ENCODE measurements at places on chromosomes 6 and 20.
A peak's percentile ranks its signal among the peaks of the same experiment; 100 is the strongest.

DNA sequence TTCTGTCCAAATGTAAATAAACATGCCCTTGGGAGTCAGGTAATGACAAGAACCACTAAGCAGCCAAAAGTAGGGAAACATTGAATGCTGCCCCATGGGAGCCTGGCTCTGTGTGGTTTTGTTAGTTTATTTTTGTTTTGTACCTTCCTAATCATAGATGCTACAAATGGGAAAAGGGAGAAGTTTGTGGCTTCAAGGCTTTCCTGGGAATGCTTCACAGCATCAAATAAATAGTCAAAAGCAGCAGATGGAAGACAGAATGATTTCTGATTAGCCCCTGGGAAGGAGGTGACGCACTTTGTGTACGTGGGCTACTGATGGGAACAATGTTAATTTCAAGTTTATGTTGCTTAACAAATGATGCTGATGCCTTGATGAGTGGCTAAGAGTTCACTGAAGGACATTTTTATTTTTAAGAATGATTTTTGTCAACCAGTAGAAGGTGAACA is 532.7 kb downstream of the BCKDHB start:
- no peak for DNase-seq

DNA sequence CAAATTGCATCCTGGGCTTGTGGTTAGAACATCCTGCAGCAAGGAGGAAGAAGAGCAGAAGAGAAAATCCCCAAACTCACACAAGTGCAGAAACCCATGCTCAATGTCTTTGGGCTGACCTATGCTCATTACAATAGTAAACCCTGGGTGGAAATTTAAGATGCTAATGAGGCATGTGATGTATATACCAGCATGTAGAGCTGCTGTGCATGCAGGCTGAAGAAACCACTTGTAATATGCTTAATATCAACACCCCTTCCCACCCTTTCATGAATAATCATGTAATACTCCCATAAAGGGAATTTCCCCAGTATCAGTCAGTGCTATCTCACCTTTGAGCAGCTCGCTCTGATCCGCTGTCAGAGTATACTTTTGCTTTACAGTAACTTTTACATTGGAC is 90.0 kb upstream of the GRIK2 start:
- no peak for DNase-seq

DNA sequence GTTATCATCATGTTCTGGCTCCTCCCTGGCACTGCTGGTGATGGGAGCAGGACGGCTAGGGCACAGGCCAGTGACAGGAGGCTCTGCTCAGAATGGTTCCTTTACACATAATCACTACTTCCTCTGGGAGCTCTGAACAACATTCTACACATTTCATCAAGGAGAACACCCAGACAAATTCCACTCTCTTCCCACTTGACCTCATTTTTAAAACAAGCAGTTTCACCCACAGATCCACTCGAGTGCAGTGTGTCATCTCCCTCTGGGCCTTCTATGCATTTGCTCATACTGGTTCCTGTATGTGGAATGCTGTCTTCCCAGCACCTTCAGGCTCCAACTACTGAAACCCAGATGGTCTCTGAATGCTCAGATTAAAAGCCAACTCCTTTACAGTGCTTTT is 84.8 kb downstream of the ELOVL5 start:
- no peak for DNase-seq

DNA sequence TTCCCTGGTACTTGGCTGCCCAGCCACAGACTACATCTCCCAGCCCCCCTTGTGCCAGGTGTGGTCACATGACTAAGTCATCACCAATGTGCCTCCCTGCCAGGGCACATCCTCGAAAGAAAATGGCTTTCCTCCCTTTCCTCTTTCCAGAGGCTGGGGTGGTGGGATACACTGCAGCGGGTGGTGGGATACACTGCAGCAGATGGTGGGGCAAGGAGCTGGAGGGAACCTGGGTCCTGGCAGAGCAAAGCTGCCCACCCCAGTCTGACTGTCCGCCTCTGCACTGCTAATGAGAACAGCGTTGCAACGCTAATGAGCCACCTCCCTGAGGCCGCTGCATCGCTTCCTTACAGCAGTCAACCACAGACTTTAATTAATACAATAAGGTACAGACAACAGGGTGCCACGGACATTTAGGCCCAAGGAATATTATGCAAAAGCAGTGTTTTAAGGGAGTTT is 125.3 kb downstream of the PREX1 start:
- no peak for DNase-seq

DNA sequence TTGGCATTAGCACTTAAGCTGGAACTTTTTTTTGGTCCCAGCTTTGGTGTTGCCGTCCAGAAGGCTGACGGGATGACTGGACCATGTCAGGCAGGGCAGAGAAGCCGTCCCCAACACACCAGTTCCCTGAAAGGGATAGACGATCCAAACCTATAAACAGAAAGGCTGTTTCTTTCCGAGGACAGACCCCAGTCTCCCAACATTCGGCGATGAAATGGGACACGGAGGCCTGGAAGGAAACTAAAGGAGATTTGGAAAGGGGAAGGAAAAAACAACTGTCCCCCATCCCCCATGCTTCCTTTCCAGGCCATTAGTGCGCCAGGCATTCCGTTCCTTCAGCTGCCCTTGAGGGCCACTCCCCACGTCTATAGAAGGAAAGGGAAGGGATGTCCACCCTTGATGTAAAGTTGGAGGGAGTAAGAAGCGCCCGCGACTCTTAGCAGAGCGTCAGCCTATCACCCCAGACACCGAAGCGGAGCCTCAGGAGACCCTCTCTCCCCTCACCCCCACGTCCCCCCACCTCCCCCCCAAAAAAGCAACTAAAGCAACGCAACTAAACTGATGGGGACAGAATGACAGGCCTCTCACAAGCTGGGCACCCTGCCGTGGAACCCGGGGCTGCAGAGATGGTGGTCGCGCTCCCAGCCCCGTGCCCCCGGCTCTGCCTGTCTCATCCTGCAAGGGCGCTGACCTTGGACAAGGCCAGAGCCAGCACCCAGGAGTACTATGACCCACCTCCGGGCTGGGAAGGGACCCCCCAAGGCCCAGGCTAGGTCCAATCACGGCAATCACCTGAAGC is 638 bp downstream of the BLCAP start:
- no peak for DNase-seq

- no peak for DNase-seq
Measured at GRCh38 chr6:2264932-2265331, 19.5 kb upstream of the GMDS start.

GRCh38 chr20:24840121-24840713 is 108.9 kb upstream of the CST7 start:
- no peak for DNase-seq

DNA sequence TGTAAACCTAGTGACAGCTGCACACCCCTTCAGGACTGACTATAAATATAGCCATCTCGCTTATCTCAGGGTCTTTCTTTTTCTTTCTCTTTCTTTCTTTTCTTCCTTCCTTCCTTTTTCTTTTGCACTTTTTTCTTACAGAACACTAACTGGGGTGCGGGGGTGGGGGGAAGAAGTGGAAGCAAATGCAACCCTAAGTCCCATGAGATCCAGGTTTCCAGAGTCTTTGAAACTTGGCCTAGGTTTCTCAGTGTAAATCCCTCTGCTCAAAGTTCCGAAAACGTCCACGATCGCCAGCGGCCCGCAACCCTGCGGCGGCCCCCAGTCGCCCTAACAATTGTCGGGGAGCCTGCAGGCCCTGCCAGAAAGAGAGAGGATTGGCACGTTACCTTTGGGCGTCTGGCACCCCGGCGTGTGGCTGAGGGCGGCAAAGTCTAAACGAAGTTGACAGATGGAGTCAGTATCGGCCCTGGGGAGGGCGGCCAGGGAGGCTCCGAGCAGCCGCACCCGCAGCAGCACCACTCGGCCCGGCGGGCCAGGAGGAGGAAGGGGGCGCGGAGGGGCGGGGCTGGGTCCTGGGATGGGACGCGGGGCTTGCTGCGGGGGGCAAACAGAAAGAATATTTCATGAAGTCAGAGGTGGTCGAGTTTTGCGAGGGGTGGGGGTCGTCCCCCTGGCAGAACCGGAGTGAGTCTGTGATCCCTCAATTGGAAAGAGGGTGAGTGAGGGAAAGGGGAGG is 577 bp upstream of the FOXF2 start:
- no peak for DNase-seq

- no peak for DNase-seq
Measured at GRCh38 chr6:21595285-21596144, 2.0 kb downstream of the SOX4 start.

DNA sequence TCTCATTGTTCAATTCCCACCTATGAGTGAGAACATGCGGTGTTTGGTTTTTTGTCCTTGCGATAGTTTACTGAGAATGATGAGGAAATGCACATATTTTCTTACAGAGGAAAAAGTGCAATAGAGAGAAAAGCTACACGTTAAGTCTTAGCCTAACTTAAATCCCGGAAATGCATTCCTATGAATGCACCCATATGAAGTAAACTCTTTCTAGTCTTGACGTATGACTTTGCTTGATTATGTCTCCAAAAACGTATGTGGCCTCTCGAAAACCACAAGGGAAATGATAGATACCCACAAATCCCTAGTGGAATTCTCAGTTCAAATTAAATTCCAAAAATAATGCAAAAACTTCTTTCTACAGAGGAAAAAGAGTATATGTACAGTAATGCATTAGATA is 90.7 kb upstream of the SASH1 start:
- no peak for DNase-seq

GRCh38 chr6:51934098-51934497 is 153.3 kb downstream of the PKHD1 start:
- DNase-seq, result no peak

- DNase-seq, result no peak
Measured at GRCh38 chr20:47524015-47524784, 22.5 kb downstream of the NCOA3 start.

- DNase-seq, result no peak
Measured at GRCh38 chr6:167140589-167141474, 16.9 kb downstream of the GPR31 start.

- no peak for DNase-seq
Measured at GRCh38 chr20:63848003-63848911, 13.0 kb upstream of the ABHD16B start.

DNA sequence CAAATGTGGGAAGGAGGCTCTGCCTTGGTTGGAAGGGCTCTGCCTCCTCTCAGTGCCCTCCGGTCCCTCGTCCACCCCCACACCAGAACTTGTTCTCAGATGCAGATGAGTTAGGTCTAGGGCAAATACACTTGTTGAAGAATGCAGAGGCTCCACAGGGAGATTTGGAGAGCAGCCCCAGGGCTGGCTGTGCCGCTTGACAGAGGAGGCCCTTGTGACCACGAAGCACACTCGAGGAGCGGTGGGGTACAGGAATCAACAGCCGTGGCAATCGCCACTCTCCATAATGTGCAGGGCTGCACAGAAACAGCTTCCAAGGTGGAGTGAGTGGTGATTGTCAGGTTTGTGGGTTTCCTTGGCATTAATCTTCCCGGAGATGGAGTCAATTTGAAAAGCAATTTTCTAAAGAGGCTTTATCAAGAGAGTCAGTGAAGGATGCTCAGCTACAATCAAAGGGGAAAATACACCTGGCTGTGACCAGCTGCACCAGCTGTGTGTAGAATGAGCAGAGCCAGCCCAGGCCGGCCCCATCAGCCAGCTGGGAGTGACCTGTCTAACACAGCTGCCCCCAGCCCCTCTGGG is 59.5 kb downstream of the BFSP1 start:
- peak; percentile 33 for DNase-seq

- no peak for DNase-seq
Measured at GRCh38 chr6:47446669-47447330, 30.8 kb upstream of the CD2AP start.

- no peak for DNase-seq
Measured at GRCh38 chr20:38079353-38079752, 45.8 kb downstream of the RPRD1B start.

GRCh38 chr6:160102956-160103824 is 18.4 kb upstream of the SLC22A1 start:
- DNase-seq, result no peak

- DNase-seq, result no peak
Measured at GRCh38 chr20:21286775-21287174, 16.4 kb upstream of the XRN2 start.

DNA sequence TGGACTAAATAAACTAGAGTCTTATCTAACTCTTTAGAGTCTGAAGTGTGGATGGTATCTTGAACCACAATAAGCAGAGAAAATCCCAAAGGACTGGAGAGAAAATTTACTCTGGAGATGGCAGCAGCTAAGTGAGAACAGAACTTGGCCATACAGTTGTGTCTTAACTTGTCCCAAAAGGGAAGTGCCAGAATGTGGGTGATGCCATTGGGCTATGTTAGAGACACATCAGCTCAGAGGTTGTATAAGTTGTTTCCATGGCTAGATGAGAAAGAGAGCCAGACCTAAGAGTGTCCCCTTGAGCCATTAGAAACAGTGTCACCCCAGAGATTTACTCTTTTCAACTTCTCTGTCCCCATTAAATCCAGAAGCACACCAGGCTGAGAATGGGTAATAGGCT is 36.2 kb downstream of the FOXO3 start:
- DNase-seq, result no peak

- DNase-seq, result no peak
Measured at GRCh38 chr6:75524322-75524972, 30.8 kb upstream of the FILIP1 start.

- DNase-seq, result no peak
Measured at GRCh38 chr20:58763076-58763475, 70.5 kb downstream of the NPEPL1 start.

DNA sequence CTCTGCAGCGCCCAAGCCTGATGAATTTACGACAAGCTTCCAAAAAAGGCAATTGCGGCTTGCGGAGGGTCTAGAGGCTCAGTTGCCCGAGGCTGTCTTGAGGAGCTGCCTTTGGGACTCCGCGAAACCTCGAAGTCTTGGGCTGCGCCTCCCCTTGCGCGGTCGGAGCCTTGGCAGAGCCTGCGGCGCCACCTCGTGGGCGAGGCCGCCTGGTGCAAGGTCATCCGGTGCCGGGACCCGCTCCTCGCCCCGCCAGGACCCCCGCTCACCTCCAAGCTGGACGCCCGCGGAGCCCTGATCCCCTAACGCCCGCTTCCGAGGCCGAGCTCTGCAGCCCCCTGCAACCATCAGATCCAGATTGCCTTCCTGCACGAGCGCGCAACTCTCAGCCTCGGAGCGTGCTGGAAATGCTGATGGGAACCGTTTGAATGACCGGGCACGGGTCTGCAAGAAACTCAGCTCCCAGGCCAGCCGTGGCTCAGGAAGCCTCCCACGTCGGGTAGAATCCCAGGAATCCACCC is 14.9 kb upstream of the FAM210B start:
- DNase-seq, result no peak

DNA sequence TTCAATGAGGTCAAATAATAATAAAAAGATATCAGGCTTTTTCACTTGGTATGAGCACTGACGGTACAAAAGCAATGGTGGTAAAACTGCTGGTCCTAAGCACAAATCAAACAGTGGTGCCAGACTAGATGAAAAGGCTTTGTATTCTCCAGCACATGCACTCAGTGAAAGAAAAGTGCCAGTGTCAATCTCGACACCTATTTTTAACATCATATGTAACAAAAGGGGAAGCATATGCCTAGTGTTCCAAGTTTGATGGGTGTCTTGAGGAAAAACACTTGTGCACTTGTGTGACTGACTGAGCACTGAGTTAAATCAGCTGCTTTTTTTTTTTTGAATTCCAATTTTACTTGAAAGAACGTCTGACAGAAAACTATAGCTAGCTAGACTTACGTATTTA is 27.3 kb downstream of the MED23 start:
- no peak for DNase-seq

Data from NCI-H2107 (cell line).